ENCODE measurements at places on chromosomes 4 and X.
A peak's percentile ranks its signal among the peaks of the same experiment; 100 is the strongest.

- no peak for DNase-seq
Observed at GRCh38 chr4:90904021-90904420, 776.8 kb downstream of the CCSER1 start.

GRCh38 chrX:35890699-35891098 lies 28.8 kb upstream of the CFAP47 start:
- DNase-seq, result peak; percentile 0

DNA sequence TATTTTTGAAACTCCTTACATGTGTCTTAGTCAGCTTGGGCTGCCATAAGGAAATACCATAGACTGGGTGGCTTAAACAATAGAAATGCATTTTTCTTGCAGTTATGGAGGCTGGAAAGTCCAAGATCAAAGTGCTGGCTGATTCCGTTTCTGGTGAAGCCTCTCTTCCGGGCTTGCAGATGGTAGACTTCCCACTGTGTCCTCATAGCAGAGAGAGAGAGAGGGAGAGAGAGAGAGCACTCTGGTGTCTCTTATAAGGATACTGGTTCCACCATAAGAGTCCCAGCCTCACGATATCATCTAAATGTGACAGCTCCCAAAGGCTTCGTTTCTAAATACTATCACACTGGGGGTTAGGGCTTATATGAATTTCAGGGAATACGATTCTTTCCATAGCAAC lies 39.7 kb downstream of the ENPEP start:
- DNase-seq, result no peak

- DNase-seq, result peak; percentile 31
Observed at GRCh38 chrX:56813318-56813837, 84.3 kb downstream of the NBDY start.

DNA sequence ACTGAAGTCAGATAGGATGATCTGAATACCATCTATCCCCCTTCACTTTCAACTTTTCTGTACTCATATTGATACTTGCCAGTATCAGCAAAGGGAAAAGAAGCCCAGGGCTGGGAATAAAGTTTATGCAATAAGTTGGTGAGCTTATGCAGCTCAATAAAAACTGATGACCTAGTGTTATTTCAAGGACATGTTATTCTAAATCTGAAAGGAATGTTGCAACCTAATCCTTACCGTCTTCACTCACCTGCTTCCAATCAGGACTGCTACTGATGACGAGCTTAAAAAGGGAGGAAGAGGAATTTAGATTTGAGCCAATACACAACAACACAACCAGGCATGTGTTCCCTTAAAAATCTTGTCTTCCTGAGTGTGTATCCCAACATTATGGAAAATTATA lies 419.9 kb downstream of the SPRY1 start:
- no peak for DNase-seq

DNA sequence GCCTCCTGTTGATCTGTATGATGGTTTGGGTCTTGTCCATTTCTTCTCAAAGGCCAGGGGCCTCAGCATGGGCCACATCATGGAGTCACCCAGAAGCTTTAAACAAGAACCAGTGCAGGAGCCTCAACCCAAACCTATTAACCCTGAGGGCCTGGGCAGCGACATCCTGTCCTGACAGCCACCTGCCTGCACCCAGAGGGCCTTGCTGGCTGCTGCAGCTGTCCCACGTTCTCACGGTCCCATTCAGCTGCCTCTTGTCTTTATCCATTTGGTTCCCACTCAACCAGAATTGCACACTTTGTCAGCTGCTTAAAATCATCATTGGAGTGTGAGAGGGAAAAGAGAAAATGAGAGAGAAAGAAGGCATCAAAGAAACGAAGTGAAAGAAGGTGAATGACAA lies 21.6 kb downstream of the C4orf50 start:
- no peak for DNase-seq

DNA sequence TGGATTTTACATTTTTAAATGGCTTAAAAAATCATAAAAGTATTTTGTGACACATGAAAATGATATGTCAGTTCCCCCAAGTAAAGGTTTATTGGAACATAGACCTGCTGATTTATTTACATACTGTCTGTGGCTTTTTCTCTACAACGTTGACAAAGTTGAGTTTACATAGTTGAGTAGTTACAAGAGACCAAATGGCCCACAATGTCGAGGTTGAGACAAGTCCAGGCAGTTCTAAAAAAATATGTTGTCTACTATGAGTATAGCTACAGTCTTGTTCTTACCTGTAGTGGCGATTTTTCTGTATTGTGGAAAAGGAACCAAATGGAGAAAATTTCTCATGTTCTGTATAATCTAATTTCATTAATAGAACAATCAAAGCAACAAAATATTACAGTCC lies 163.2 kb downstream of the FRAS1 start:
- DNase-seq, result no peak

- no peak for DNase-seq
Observed at GRCh38 chr4:46999566-46999965, 6.2 kb upstream of the GABRA4 start.

- DNase-seq, result no peak
Observed at GRCh38 chr4:151329217-151330007, 4.0 kb upstream of the SH3D19 start.

DNA sequence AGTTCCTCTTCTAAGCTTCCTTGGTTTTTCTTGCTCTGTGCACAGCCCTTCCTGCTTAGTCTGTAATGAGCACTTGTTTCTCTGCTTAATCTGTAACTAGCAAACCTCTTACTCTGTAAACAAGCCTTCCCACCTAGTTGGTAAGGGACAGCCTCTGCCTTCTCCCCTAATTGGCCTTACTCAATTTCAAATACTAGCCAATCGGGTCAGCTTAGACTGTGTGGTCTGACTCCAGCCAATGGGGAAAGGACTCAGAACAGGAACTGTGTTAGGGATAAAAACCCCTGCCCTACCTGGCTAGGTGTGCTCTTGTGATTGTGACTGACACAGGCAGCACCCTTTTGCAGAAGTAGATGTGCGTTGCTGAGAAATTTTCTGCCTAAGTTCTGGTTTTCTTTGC lies 136.5 kb upstream of the AADAT start:
- DNase-seq, result no peak

- DNase-seq, result no peak
Observed at GRCh38 chr4:1361431-1361830, 14.4 kb downstream of the UVSSA start.

- no peak for DNase-seq
Observed at GRCh38 chr4:40502934-40503333, 126.7 kb downstream of the RBM47 start.

DNA sequence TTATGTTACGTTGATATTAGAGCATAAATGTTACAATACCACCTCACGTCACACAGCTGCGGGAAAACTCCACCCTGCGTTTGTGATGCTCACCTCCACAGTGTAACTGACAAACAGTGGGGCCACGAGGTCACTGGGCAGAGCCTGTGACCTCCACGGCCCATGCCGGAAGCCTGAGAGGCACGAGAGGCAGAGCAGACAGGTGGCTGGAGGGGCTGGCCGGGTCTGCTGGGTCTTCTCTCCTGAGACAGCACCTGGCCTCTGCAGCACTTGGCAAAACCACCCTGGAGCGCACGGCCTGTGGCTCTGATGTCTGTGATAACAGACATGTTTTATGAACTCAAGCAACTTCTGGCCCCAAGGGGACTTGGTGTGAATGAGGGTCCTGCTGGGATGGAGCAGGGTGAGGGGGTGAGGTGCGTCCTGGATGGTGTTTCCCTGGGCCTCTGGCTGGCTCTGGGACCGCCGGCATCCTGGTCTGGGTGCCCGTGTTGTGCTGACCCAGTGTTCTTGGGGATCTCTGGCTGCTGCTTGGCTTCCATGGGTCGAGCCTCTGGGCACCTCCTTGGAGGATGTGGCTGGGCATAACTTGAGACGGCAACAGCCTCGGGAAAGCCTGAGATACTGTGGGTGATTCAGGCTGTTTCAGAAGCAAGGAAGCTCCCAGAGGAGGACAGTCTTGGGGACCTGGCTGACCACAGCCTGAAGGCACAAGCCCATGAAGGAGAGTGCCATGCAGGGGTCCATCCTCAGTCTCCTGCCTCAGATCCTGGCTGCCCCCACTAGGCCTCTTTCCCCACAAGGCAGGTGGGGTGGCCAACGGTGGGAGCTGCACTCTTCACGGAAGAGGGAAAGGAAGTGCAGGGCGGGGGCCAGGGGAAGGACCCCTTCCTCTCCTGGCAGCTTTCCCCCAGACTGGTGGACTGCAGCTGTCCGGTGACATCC lies 19.7 kb downstream of the RNF212 start:
- no peak for DNase-seq

- DNase-seq, result no peak
Observed at GRCh38 chrX:28626515-28626914, 39.3 kb downstream of the IL1RAPL1 start.

DNA sequence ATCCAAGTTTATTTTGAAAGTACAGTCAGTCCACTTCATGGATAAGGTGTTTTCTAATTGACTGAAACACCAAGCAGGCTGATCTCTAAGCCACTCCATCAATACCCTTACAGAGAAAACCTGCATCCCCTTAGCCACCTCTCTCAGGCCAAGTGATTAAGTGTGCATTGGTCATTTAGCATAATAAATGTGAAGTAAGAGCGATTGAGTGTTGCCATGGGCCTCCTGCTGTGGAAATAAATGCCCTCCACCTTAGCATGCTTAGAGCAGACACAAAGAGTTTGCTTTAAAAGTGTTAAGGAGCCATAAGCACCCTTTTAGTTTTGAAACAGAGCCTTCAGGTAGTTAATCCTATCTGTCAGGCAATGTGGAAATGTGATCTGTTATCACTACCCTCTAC lies 386.5 kb downstream of the GPAT3 start:
- no peak for DNase-seq

- no peak for DNase-seq
Observed at GRCh38 chr4:54274264-54274663, 45.2 kb downstream of the PDGFRA start.

- DNase-seq, result no peak
Observed at GRCh38 chrX:26146024-26146423, 7.9 kb downstream of the MAGEB18 start.

GRCh38 chrX:123854329-123854728 lies 5.5 kb upstream of the XIAP start:
- DNase-seq, result no peak

DNA sequence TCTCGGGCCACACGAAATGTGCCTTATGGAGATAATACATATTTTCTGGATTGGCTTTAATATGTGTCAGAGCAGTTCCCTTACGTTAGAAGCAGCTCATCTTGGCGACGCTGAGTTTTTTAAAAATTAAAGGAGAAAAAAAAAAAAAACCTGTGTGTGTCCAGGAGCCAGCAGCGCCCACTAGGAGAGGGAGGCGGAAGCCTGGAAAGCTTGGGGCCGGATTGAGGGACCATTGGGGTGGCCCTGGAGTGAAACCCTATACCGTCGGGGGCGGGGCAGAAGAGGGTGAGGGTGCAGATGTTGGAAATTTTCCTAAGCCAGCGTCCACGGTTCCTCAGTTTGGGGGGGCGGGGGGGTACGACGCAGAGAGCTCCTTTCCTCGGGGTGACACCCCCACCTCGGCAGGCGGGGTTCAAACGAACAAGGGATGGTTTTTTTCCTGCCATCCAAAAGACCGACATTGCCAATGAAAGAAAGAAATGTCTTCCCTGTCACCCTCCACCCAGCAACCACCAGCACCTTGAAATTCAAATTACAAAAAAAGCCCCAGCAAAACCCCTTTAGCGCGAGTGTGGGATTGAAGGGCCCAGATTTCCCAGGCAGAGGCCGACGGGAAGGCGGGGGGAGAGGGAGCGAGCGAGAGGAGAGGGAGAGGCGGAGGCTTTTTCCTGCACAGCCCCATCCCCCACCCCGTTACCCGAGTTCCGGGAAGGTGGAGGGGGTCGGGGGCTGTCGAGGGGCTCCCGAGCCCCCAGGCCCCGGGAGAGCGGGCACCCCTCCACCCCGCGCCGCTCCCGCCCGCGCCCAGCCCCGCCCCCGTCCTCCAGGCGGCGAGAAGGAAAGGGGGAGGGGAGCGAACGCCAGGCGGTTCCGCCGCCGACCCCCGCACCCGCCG lies 859 bp downstream of the SMARCA1 start:
- no peak for DNase-seq

DNA sequence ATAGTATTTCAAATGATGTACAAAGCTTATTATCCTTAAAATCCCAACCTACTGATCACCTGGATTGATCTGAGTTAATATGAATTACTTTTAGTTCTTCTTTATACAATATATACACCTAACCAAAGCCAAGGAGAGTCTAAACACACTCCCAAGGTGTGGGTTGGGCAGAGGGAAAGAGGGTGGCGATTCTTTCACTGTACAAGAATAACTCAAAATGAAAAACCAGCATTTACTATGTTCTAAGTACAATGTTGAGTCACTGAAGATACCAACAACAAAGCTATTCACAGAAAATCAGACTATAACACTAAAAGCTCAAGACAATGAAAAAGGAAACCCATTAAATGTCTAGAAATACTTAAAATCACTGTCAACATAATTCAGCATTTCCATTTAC lies 46.6 kb downstream of the ANKRD17 start:
- no peak for DNase-seq

GRCh38 chr4:94127707-94128328 lies 79.8 kb upstream of the SMARCAD1 start:
- DNase-seq, result no peak

DNA sequence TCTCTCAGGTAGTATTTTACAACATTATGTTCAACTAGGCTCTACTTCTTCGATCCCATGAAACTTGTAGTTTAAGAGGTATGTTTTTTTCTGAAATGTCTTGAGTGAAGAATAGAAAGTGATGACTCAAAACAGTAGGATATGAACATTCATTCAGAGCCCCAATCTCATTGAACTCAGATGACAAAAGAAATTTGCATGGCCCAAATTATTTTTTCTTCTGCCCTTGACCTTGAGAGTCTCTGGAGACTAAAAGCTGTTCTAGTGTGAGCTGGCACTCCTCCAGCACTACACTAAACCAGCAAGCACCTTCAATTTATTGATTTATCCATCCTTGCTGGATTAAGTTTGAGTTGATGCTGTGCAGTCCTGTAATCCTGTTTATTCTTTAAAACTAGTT lies 4.0 kb downstream of the DCLK2 start:
- DNase-seq, result no peak

- no peak for DNase-seq
Observed at GRCh38 chr4:170589597-170590191, 499.9 kb upstream of the AADAT start.

- no peak for DNase-seq
Observed at GRCh38 chrX:40476958-40477357, 103.8 kb upstream of the ATP6AP2 start.

DNA sequence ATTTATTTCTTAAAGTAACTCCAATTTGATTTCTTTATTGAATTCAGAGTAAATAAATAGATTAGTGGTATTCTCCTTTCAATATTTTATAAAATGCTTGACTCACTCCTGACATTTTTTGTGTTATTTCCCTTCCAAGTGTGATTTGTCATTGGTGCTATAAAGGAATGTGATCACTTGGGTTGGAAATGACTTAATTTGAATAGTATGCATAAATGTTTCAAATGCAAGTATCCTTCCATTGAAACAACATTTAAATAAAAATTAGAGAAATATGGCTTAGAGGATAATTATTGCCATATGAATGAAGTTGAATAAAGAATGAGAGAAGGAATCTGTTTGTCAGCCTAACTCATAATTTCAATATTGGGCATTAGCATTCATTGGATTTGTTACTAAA lies 182.7 kb downstream of the PABPC4L start:
- no peak for DNase-seq

GRCh38 chr4:111854494-111855087 lies 290.7 kb upstream of the FAM241A start:
- DNase-seq, result no peak

GRCh38 chrX:51494409-51494808 lies 2.0 kb downstream of the NUDT11 start:
- no peak for DNase-seq

GRCh38 chr4:139530833-139531427 lies 25.1 kb downstream of the SETD7 start:
- peak; percentile 27 for DNase-seq

GRCh38 chr4:8644966-8645752 lies 52.6 kb downstream of the CPZ start:
- DNase-seq, result no peak

- DNase-seq, result no peak
Observed at GRCh38 chrX:154967603-154968002, 54.9 kb downstream of the F8 start.

Measured in activated T-cell treated with anti-CD3 and anti-CD28 coated beads for 48 hours (primary cell).